ENCODE measurements at places on chromosomes 5 and 9. TPM values are rescaled to one million over a fixed set of nuclear protein-coding genes. Genes with fewer than 3 reads are reported as not detected.

DNA sequence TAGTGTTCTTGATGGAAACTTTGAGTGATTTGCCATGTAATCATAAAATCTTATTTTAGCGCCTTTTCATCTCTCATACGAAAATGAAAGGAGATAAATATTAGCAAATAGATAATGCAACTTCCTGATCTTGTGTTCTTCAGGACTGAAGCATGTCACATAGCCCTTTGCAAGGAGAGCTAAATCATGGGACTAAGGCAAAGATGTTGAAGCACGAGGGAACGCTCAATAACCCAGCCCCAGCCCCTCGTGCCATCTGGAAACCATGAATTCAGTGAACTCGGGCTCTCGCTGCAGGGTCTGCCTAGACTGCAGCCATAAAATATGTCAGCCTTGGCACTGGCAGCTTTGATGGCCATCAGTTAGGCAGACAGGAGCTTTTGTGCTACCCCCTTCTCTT, 58.2 kb downstream of the F2RL2 start:
- no peaks in the 10 kb centered on the region for H3K27me3 ChIP-seq
- DNase-seq = no peak
- H3K4me1 ChIP-seq = no peaks in the 10 kb centered on the region

C5orf52 gene
- not detected for total RNA-seq

- H3K27me3 ChIP-seq = no peaks in the 10 kb centered on the region
- H3K4me1 ChIP-seq = no peaks in the 10 kb centered on the region
- no peak overlapping the region for H3K4me3 ChIP-seq
- no peak overlapping the region for H3K27ac ChIP-seq
- H3K36me3 ChIP-seq = no peaks in the 10 kb centered on the region
- no peak for DNase-seq
These were observed 103.8 kb downstream of the DRD1 start for GRCh38 chr5:175340180-175340579.

- no peak for DNase-seq
- H3K4me3 ChIP-seq = no peak overlapping the region
- H3K4me1 ChIP-seq = no peaks in the 10 kb centered on the region
- no peaks in the 10 kb centered on the region for H3K36me3 ChIP-seq
- no peak overlapping the region for H3K27ac ChIP-seq
- no peaks in the 10 kb centered on the region for H3K27me3 ChIP-seq
These were observed 72.2 kb downstream of the CERT1 start for GRCh38 chr5:75439276-75439675.

Measured in gastrocnemius medialis (tissue), 4 donors.